Renal cortical epithelial cell (primary cell): ENCODE measurements at places on chromosomes 3 and 15. TPM values are rescaled to one million over a fixed set of nuclear protein-coding genes. Genes with fewer than 3 reads are reported as not detected.

DNA sequence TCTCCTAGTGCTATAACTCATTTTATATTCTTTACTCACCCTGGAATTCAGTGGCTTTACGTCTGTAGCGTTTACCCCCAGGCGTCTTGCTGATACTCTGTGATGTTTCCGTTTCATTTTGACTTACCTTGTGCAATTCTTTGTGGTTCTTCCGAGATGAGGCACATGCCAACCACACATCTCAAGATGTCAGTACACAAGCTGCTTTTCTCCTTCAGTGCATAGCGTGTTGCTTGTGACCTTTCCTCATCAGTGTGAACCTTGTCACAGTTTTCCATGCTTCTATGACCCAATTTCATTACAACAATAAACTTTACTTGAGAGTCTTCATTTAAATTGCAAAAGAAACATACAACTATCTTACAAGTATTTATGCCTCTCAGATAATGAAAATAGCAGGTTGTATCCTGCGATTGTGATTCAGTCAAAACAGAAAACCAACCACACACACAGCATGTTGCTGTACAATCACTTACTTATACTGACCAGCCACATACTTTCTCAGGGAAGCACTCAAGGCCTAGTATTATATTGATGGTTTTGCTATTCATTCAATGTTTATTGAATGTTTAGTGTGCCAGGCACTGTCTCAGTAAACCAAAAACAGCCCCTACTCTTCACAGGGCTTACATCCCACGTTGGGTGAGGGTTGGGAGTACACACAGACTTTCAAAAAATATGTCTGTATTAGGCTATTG is 4.6 kb upstream of the TBL1XR1 start:
- no peak for DNase-seq

WDR93 gene
- 0.69 and 1.2 TPM in 2 replicates for total RNA-seq

DNA sequence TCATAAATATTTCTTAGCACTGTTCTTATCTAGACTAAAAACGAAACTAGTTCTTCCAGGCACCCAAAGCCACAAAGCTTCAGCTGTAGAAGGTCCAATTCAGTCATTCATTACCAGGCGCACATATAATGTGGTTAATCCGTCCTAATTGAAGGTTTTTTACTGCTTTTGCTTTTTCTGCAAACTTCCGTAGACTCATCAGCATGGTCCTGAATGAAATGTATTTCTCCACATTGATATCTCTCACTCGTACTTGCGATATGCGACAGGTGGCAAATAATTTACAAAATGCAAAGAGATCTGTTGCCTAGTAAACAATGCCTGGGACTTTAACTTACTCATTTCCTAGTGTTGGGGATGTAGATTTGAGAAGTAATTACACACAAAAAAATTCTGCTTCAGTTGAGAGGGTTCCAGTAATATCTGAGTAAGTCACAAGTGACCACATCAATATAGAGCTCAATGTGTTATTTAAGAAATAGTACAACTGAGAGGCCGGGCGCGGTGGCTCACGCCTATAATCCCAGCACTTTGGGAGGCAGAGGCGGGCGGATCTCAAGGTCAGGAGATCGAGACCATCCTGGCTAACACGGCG is 75.0 kb upstream of the MBNL1 start:
- no peak for DNase-seq

PPIP5K1 gene
- total RNA-seq, result 9.6 and 43.3 TPM in 2 replicates

DNA sequence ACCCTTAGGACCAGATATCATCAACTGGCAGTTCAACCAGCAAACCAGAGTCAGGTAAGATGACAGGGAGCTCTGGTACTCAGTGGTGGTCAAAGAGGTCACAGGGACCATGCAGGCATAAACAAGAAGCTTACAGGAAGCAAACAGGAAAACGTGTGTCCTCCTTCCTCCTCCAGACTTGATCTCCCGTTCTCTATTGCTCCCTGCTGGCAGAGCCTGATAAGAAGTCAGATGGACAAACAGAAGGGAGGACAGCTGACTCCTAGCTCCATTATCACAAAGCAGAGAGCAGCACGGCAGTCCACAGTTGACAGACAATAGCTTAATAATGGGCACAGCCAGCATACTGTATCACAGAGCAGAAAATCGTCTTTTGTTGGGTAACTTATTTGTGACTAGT is 156.5 kb upstream of the SLC2A2 start:
- DNase-seq, result no peak

DNA sequence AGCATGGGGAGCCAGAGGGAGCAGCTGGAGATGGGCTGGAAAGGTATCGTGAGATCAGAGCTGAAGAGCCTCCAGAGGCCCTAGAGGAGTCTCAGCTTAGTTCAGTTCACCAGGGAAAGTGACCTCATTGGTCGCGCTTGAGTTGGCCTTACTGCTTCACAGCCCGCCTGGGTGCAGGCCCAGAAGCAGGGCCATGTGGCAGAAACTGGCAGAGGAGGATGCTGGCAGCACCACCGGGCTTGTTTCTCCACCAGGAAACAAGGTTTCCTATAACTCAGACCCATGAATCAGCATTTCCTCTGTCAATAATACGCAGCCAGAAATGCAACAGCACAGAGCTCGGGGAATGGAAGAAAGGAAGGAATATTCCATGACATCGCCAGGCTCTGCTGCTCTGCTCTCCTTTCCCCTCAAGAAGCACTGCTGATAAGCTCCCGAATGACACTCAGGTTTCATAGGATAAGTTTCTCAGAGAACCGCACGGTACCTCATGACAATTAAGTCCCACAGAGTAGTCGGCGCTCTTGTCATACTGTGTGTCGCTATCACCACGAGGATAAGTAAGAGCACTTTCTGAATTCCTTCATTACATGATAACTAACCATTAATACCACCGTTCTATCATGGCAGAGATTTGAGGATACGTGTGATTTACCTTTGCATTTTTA is 147.1 kb upstream of the LPP start:
- DNase-seq, result peak; percentile 94

CHCHD6 gene
- 8.3 and 12.6 TPM in 2 replicates for total RNA-seq

DNA sequence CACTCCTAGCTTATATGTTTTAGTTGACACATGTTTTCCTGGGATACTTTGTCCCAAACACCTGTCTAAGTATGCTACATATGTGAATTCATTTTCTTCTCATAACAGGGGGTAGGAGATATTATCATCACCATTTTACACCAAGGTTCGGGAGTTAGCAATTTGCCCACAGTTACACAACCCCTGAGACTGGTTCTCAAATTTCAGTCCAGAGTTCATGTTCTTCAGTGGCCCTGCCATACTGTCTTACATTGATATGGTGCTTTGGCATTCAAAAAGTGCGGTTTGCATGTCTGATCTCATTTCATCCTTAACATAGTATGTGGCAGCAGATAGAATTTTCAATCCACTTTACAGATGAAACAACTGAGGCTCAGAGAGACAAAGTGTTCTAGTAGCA is 38.4 kb downstream of the ROBO2 start:
- DNase-seq, result no peak

DNA sequence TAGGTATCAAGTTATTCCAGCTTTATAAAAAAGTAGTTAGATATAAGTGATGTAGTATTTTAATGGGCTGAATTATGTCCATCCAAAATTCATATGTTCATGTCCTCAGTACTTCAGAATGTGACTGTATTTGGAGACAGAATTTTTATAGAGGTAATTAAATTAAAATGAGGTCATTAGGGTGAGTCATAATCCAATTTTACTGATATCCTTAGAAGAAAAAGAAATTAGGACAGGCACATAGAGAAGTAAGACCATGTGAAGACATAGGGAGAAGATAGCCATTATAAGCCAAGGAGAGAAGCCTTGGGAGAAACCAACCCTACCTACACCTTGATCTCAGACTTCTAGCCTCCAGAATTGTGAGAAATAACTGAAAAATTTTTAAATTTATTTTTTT is 30.3 kb downstream of the RAP2B start:
- no peak for DNase-seq

DNA sequence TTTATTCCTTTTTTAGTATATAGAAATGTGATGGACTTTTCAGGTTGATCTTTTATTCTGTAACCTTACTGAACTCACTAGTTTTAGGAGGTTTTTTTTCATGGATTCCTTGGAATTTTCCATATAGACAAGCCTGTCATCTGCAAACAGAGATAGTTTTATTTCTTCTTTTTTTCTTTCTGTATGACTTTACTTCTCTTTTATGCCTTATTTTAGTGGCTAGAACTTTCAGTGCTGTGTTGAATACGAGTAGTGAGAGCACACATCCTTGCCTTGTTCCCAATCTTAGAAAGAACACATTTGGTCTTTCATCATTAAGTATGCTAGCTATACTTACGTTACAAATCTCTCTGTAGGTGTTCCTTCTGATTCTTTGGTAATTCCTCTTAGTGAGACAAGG is 336.5 kb downstream of the PTPRG start:
- DNase-seq, result no peak

ANKRD63 gene
- 0.05 TPM in 1 of 2 replicates, not detected in the other for total RNA-seq

DNA sequence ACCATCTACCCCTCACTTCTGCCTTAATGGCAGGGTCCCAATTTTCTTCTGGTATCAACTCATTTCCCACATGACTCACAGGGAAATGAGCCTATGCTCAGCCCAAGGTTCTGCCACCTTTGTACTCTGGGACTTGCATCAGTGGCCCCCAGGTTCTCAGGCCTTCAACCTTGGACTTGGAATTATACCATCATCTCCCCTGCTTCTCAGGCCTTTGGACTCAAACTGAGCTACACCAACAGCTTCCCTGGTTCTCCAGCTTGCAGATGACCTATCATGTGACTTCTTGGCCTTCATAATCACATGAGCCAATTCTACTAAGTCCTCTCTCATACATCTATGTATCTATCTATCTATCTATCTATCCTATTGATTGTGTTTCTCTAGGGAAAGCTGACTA is 149.5 kb downstream of the PLCH1 start:
- peak; percentile 21 for DNase-seq

TNK2 gene
- 1.9 and 5.2 TPM in 2 replicates for total RNA-seq
